ENCODE measurements at places on chromosomes 7 and 10.

DNA sequence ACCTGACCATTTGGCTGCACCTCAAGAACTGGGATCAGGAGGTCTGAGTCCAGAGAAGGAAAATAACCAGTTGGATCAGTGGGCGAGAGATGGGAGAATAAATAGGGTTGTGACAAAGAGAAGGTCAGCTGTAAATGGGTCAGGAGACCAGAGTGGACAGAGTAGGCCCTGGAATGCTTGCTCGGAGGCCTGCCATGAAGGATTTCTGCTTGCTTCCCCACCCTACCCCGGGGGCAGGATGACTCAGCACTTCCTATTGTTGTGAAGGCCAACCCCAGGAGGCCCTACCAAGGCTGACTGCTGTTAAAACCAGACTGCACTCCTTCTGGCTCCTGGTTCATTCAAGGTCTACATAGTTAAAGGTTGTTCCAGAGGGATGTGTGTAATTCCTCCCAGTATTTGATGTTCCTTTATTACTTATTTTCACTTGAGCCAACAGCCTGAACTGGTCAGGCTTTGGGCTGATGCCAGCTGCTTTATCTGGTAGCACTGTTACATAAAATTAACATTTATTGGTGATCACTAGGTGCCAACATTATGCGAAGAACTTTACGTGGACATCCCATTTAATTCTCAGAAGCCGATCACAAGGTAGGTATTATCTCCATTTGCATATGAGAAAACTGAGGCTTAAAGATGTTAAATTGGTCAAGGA lies 27.3 kb upstream of the IFRD1 start:
- peak; percentile 67 for DNase-seq

DNA sequence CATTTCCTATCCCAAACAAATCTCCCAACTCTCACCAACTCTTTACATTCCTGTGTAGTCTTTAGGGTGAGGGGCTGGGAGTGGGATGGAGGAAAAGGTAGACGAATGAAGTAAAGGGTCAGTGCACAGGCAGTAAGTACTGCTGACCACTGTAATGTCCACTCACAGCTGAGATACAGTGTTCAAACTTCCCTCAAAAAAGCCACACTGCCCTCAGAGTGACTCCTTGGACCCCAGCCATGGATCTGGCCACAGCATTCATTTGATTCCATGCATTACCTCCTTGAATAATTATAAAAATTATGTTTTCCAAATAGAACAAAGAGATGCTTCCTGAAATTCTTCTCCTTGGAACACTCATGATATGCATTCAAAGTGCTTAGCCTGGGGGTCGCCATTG lies 19.8 kb upstream of the HIPK2 start:
- DNase-seq: no peak

GRCh38 chr7:29086545-29086944 lies 59.8 kb downstream of the CPVL start:
- DNase-seq: no peak

GRCh38 chr7:30851651-30852307 lies 59.9 kb upstream of the AQP1 start:
- no peak for DNase-seq

- peak; percentile 66 for DNase-seq
Measured at GRCh38 chr7:33185786-33186185, 56.4 kb downstream of the BBS9 start.

DNA sequence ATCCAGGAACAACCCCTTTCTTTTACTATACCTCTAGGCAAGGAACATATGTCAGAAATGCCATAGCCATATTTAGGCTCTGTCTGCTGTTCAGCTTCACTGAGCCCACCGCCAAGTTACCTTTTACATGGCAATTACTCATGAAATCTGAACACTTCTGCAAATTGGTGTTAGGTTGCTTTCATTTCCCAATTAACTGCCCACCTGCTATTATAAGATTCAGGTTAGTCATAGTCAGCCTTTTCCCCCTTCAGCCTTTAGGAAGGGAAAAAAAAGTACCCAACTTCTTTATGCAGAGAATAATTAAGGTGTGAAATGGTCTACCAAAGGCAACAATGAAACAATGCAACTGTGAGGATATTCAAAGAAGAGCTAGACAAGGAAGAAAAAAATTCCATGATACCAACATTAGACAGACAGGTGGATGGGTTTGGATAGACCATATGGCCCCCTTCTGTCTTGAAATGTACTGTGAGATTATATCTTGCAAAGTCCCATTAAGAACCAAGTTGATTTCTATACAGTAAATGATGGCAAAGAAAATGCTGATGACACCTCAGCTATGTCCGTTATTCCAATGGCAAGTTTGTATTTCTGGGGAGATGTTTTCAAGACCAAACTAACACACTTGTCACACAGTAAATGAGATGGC lies 442.1 kb upstream of the NRP1 start:
- no peak for DNase-seq

GRCh38 chr7:46165276-46165675 lies 244.2 kb upstream of the IGFBP3 start:
- no peak for DNase-seq

DNA sequence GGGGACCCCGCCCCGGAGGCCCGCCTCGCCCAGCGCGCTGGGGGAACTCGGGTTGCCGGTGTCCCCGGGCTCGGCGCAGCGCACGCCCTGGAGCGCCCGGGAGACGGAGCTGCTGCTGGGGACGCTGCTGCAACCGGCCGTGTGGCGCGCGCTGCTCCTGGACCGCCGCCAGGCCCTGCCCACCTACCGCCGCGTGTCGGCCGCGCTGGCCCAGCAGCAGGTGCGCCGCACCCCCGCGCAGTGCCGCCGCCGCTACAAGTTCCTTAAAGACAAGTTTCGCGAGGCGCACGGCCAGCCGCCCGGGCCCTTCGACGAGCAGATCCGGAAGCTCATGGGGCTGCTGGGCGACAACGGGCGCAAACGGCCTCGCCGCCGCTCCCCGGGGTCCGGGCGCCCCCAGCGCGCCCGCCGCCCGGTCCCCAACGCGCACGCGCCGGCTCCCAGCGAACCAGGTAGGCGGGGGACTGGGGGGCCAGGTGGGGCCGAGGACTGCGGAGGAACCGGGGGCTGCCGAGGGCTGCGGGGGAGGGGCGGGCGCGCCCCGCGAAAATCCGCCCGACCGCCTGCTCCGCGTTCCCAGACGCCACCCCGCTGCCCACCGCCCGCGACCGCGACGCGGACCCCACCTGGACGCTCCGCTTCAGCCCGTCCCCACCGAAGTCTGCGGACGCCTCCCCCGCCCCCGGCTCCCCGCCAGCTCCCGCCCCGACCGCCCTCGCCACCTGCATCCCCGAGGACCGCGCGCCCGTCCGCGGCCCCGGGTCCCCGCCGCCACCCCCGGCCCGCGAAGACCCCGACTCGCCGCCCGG lies 574 bp downstream of the UTF1 start:
- DNase-seq: no peak

GRCh38 chr7:106033735-106034134 lies 70.7 kb downstream of the CDHR3 start:
- DNase-seq: no peak

DNA sequence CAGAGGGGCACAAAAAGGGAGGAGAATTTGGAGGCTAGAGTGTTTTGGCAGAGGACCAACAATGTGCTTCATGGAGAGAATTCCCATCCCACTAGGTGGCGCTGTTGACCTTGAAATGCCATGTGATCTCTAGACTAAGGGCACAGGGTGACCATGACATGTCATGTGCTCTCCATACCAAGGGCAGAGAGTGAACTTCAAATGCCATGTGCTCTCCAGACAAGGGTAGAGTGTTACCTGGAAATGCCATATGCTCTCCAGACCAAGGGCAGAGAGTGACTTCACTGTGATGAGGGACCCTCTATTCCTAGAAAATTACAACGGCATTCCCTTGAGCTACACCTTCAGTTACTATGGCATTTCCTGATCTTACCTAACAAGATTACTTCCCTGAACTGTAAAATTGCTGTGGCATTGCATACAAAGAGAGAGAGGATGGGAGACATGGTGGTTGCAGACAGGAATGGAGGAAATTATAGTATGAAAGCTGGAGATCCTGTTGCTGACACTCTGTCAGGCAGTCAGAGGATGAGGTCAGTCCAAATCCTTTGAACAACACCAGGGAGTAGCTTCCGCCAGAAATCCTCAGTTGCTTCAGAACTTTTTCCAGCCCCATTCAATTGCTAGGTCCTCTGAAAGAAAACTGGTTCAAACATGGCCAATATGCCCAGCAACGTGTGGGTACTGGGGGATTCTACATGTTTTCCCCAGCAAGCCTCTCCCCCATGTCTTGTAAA lies 60.9 kb upstream of the ACSM6 start:
- DNase-seq: no peak

DNA sequence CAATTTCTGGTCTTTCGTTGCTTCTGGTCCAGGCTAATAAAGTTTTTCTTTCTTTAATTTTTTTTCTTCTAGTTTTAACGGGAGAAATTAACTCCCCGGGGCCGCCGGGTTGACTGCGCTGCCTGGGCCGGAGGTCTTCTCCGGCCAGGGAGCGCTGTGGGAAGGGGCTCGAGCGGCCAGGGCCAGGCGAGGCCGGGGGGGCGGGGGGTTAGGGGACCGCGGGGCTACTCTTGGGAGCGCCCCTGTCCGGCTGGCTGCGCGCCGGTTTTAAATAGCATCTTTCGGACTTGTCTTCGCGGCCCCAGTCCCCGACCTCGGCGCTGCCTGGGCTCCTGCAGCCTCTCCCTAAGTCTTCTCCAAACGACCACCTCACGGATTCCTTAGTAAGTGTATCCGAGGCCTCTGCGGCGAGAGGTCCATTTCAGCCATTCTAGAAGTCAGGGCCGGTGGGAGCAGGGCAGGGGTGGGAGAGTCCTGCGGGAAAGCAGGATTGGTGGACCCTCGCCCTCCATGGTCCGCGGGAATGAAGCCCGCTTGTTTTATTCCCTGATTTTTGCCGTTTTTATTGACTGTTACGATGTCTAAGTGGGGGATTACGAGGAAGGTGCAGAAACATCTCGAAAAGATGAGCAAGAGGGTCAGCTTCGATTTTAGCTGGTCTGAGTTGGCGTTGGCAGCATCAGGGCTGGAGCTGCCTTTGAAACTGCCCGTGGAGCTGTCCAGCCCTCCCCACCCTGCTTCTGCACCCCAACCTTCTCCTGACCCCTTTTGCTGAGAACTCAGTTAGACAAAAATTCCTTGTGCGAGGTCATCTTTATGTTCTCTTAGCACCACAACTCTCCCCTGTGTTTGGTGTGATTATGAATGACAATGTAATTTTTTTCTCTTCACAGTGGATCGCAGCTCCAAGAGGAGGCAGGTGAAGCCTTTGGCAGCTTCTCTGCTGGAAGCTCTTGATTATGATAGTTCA lies 555 bp downstream of the PHF14 start:
- DNase-seq: peak; percentile 36

DNA sequence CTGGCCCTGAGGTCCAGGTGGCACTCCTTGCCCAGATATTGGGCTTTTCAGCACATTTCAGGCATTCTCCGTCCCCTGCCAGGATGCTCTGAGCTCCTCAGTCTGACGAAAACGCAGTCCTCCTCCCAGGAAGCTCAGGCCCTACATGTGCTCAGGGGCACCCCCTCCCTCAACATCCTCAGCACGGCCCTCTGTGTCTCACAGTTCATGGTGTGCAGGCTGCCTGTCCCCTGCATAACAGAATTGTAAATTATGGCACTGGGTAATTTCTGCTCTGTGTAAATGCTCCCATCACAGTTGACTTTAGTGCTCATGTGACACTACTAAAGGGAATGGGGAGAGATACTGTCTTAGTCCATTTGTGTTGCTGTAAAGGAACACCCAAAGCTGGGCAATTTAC lies 563.8 kb downstream of the DNAJB6 start:
- no peak for DNase-seq

- no peak for DNase-seq
Measured at GRCh38 chr10:23422003-23422411, 16.9 kb upstream of the OTUD1 start.

- DNase-seq: no peak
Measured at GRCh38 chr10:132247943-132248342, 59.8 kb downstream of the STK32C start.

- no peak for DNase-seq
Measured at GRCh38 chr10:133224756-133225372, 5.2 kb upstream of the UTF1 start.

DNA sequence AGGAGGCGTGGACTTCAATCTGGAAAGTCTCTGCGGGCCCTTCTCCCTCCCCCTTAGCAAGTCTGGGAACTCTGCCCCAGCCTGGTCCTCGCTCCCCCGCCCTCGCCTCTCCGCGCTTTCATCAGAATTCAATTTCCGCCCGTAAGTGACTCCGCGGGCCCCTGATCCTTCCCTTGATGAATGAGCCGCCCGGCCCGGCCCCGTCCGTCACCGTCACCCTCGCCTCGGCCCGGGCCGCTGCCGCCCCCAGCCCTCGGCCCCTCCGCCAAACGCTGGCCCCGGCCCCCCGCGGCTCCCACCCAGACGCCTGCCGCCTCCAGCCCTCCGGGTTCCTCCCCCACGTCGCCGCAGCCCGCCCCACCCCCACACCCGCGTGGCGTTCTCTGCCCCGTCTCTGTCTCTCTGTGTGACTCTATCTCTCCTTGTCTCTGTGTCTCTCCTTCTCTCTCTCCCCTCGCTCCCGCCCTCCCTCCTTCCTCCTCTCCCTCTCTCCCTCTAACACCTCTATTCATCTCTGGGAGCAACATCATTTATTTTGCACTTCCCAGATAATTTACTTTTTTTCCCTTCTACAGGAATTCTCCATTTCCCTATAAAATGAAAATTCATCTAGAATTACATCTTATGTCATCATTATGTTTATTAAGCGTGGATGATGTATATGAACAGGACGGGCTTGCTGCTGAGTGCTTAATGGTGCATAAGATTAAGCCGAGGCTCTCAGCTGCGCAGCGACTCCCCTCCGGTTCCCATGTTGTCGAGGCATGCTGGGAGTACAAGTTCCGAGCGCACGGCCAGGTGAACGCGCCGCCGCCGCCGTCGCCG lies 91.2 kb upstream of the PAX2 start:
- DNase-seq: no peak
